ENCODE measurements at places on chromosomes 3 and 15.

DNA sequence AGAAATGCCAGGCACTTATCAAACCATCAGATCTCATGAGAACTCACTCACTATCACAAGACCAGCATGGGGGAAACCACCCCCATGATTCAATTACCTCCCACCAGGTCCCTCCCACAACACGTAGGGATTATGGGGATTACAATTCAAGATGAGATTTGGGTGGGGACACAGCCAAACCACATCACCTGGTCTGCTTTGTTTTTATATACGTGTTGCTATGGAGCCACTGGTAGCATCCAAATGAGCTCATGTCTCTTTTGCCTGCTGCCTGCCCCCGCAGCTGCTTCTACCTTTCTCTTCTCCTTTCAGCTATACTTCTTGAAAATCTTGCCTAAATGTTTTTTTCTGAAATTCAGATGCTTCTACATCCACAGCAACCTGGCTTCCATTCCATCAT is 26.8 kb upstream of the PCOLCE2 start:
- no peak for DNase-seq

- DNase-seq: no peak
These were observed 66.4 kb downstream of the DCUN1D1 start for GRCh38 chr3:182913889-182914288.

GRCh38 chr3:128588147-128588546 is 62.5 kb downstream of the RPN1 start:
- no peak for DNase-seq

DNA sequence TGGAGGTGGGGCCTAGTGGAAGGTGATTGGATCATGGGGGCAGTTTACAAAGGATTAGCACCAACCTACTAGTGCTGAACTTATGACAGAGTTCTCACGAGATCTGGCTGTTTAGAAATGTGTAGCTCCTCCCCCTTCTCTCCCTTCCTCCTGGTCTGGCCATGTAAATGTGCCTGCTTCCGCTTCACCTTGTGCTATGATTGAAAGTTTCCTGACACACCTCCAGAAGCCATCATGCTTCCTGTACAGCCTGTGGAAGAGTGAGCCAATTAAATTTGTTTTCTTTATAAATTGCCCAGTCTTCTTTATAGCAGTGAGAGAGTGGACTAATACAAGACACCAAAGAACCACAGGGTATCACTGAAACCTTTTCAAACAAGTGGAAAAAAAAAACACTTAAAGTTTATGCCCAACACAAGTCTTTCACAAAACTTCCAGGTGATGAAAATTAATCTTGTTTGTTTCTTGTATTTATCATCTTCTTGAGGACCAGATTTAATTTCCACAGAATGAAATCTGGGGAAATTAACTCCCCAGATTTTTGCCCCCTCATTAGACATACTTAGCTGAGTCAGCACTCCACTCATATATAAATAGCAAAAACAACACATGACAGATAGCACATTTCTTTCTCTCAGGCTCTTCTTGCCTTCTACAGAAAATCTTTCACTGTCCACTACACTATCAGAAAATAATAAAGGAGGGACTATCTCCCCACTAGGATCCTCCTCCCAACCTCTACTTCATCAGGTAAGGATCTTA is 847.2 kb downstream of the TUSC7 start:
- no peak for DNase-seq

DNA sequence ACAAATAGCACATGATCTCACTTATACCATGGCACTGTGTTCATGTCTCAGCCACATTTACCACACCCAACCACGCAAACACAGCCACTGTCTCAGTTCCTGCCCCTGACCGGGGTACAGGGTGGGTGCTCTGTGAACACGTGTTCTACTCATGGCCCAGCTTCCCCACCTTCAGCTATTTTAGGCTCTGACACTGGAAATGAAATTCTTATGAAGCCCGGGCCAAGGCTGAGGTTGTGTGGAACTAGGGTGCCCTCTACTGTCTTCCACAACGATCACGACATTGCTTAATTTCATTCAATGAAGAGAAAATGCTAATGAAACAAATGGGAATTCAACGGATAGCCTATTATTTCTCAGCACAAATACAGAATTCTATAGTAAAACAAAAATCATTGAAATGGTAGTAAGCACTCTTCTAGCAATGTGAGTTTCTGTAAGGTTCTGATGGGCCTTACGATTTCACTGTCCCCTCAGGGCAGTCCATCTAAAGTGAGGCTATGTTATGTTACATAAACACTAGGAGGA is 2.1 kb upstream of the GABRA5 start:
- DNase-seq: peak; percentile 14

DNA sequence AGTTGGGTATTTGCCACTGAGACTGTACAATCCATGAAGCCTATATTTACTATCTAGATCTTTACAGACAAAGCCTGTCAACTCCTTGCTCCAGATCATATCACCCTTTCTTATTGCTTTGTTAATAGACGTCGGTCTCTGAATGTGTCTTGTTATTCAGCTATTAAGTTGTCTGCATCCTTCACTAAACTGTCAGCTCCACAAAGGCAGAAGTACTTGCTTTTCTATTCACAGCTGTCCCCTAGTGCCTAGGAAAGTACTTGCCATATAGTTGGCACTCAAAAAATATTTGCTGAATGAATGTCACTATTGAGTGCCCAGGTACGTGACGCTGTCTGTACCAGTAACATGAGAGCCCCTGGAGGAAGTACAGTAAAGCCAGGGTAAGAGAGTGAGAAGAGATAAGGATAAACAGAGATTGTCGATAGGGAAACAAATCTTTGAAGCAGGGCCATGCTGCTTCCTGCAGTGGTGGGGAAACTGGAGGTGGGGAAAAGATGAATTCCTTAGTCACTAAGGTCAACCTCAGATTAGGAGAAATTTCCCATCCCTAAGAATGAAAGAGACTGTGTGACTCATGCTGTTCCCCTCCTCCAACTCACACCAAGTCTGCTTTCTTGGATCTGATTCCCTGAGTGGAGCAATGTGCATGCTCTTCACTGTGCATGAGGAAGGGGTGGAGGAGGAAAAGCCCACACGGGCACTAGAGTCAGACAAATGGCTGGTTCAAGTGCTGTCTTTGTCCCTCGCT is 36.3 kb downstream of the PRICKLE2 start:
- DNase-seq: peak; percentile 27

GRCh38 chr3:150538324-150539208 is 7.7 kb downstream of the SERP1 start:
- no peak for DNase-seq

GRCh38 chr15:100438570-100438969 is 90.2 kb downstream of the CERS3 start:
- DNase-seq: no peak

GRCh38 chr15:28992336-28992864 is 106.6 kb downstream of the APBA2 start:
- DNase-seq: no peak

GRCh38 chr3:172270557-172271166 is 177.6 kb downstream of the GHSR start:
- no peak for DNase-seq

GRCh38 chr3:31968369-31968926 is 12.6 kb downstream of the OSBPL10 start:
- no peak for DNase-seq

DNA sequence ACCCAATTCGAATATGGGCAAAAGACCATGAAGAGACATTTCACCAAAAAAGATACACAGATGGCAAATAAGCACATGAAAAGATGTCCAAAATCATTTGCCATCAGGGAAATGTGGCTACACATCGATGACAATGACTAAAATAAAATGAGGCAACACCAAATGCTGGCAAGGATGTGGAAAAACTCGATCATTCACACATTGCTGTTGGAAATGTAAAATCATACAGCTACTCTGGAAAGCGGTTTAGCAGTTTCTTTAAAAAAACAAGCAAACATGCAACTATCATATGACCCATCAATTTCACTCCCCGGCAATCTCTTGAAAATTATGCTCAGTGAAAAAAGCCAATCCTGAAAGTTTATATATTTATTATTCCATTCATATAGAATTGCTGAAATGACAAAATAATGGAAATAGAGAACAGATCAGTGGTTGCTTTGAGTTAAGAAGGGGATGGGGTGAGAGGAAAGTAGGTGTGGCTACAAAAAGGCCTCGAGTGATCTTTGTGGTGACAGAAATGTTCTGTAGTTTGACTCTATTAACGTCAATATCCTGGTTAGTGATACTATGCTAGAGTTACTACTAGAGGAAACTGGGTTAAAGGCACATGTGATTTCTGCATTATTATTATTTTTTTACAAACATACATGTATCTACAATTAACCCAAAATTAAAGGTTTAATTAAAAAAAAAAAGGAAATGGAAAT is 45.0 kb downstream of the DLG1 start:
- DNase-seq: no peak

GRCh38 chr3:23659840-23660430 is 145.8 kb upstream of the UBE2E1 start:
- DNase-seq: no peak

DNA sequence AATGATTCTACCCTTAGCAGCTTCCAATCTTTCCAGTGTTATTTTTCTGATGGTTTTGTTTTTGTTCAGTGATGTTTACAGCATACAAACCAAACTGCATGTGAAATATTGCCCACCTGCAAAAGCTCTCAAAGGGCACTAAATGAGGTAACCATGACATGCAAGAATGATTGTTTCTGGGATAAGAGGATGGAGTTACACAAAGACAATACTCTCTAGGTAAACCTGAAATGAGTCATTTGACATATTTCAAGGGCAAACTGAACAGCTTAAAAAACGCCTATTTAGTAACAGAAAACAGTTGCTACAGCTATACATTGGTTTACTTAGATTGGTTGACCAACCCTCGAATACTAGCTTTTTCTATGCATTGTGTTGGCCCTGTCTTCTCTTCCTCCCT is 481.7 kb downstream of the ZPLD1 start:
- DNase-seq: no peak

- DNase-seq: peak; percentile 71
These were observed 16.0 kb upstream of the CPEB1 start for GRCh38 chr15:82663186-82663600.

DNA sequence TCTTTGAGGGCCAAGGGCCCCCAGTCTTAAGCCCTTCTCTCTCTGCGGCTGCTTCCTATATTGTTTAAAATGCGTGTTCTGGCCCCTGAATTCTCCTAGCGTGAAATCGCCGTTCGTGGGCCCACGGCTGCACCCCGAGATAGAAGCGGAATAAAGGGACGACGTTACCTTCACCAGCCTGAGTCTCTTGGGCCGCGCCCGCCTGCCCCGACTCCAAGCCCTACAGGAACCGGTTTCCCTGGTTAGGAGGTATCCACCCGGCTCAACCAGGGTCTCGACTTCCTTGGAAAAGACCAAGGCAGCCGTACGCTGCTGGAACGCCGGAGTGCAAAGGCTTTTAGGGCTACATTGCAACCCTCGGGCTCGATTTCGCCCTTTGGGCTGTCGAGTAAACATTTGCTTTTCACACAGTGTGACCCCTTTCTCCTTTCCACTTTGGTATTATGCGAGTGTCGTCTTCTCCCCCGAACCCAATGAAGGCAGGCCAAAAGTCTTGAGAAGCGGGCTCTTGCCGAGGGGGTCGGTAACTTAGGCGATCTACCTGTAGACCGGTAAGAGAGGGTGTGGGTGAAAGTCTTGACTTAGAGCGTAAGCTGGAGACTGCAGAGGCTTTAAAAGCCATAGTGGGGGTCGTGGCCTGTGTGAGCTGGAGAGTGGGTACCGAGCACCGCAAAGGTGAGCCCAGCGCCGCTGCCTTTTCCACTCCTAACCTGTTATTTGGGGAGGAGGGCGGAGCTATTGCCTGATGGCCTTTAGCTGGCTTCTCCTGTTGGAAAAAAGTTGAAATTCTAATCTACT is 2.0 kb downstream of the TRIM71 start:
- no peak for DNase-seq

DNA sequence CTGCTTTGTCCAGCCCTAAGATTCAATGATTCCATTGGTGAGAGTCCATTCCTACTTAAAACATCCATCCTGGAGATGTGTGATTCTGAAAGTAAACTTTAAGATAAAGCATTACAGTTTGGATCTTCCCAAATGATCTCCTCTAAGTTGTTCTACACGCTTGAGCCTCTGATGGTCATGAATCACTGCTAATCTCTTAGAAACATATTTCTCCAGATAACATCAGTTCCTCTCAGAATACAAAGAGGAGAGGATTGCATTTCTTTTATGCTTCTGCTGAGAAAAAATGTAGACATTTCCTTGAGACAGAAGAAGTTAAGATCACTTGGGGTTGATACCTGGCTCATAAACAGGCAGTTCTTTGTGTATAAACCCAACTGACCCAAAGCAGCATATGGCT is 281.2 kb upstream of the DPH6 start:
- DNase-seq: no peak

- DNase-seq: no peak
These were observed 22.5 kb downstream of the NRROS start for GRCh38 chr3:196662033-196662432.

DNA sequence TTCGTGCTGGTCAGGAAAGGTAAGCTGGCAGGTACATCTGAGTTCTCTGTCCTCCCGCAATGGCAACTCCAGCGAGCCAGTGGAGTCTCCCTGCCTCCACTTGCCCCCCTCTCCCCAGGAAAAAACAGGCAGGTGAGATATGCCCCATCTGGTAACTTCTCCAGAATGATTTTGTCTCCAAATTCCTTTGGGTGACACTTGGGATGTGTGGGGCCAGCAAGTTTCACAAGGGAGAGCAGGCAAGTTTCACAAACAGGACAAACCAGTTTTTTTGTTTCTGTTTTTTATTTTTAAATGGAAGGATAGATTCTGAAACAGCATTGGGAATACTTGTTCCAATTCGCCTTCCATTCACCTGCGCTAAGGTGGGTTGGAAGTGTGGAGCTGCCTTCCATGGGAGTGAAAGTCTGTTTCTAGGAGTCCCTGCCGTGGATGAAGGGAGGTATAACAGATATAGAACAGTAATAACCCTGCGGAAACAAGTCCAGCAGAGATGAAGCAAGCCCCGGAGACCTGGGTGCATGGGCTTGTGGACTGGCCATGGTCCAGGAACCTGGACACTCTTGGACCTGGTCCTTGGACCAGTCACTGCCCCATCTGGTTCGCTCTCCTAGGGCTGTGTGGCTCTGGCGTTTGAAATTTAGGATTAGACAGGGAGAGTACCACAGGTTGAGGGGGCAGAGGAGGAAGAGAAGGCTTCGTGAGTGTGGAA is 22.9 kb upstream of the KIF23 start:
- DNase-seq: no peak

- DNase-seq: no peak
These were observed 115.2 kb upstream of the DAZL start for GRCh38 chr3:16720367-16720940.

DNA sequence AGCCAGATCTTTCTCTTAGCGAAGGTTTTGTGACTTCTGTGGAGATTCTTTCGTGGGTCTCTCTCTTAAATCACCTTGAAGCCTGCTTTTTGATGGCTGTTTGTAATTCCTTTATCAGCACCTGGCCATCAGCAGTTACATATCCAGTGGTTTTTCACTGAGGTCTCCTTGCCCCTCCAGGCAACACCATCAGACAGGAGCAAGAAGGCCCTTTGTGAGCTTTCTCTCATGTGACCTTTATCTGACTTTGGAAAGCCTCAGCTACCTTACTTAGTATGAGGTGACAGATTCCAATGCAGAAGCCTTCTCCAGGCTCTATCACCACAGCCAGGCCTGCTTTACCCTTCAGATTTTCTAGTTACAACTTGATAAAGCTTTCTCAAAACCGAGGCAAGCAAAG is 30.0 kb upstream of the P3H2 start:
- DNase-seq: no peak

Data from LoVo (cell line).